ENCODE measurements at places on chromosomes 3 and 15.

- no peak for DNase-seq
Observed at GRCh38 chr3:105758451-105758850, 110.4 kb downstream of the CBLB start.

DNA sequence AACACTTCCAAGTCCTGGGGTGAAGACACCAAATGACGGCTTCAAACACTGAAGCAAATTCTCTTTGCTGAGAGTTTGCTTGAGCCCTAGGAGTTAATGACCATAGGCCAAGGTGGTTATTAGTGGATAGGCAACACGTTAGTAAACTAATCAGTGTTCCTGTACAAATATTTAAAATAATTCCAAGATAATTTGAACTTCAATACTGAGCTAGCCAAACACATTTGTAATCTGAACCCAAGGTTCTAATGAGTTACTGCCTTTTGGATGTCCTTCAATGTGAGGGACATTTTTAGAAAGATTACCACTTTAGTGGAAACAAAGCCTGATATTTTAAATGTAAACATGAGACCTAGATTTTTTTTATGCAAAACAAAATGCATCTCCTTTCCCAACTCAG is 94.6 kb downstream of the THRB start:
- no peak for DNase-seq

DNA sequence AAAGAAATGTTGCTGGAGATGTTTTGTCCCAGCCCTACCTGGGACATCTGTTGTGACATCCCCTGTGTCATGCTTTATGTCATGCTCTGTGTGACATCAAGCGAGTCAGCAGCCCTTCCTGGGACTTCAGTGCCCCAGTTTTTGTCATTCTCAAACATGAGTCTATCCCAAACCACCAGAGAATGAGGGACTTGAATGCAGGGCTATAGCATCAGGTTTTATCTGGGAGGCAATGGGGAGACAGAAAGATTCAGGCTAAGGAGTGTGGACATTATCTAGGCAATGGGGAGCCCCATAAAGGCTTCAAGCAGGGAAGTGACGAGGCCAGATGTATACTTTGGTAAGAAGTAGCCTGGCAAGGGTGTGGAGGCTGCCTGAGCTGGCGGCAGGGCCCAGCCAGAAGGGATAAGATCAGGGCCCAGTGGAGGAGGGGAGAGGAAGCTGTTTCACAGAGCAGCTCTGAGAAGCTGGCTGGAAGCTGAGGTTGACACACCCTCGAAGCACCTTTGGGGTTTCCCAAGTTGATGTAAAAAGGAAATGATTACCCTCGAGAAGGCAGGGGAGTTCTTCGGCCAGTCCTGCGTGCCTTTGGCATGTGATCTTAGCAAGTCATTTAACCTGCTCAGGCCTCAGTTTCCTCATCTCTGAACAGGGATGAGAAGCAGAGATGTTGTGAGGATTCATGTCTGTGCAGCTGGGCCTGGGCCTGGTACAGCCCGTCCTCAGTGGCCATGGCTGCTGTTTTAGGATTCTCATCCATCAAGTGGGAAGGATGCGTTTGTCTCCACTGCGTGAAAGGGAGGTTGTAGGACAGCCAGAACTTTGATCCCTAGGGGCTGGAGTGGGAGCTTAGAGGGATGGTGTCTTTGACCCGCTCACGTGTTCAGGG is 34.3 kb downstream of the IRAK2 start:
- DNase-seq, result peak; percentile 43

GRCh38 chr3:172258624-172259023 is 189.6 kb downstream of the GHSR start:
- DNase-seq, result no peak

DNA sequence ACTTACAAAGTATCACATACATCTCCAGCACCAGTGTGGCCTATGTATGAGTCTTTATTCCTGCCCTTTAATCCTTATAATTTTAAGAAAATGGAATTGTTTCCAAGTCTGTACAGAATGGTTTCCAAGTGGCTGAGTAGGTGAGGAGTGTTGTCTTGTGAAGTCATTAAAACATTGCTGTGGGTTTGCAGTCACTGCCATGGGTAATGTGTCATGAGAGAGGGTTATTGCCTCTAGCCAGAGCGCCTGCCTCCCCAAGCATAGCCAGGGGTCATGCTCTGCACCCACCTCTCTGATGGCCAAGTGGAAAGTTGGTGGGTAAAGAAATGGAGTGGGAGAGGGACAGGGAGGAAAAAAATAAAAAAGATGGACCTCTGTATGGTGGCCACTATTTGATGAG is 25.3 kb downstream of the TRAK1 start:
- no peak for DNase-seq

DNA sequence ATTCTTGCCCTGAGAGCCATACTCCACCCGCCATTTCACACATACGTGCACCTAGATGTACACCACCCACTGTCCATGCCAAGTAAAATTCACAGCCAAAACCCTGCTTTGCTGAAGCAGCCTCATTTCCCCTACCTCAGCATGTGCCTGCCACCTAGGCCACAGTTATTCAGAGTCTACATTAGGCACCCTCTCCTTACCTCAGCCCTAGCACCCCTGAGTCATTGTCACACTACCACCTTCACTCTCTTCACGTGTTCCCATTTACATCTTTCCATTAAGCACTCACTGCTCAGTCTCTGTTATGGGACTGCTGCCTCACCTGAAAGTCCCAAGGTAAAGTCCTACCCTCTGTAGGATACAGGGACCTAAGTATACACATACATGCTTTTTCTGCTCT is 70.0 kb downstream of the SETD5 start:
- DNase-seq, result no peak

DNA sequence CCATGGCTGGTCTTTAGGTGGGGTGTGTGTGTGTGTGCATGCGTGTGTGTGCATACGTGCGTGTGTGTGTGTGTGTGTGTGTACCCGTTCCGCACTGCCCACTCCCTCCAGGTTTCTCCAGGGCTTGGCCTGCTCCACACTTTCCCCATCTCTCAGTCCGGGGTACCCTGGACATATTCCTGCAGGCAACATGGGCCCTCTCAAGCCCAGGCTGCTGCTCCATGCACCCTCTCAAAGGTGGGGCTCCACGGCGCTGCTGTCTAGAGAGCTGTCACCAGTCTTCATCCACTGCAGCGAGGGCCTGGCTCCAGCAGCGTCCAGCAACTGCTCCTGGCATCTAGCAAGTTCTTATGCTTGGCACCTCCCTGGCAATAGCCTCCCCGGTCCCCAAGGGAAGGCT is 86.1 kb downstream of the ATP10A start:
- no peak for DNase-seq

DNA sequence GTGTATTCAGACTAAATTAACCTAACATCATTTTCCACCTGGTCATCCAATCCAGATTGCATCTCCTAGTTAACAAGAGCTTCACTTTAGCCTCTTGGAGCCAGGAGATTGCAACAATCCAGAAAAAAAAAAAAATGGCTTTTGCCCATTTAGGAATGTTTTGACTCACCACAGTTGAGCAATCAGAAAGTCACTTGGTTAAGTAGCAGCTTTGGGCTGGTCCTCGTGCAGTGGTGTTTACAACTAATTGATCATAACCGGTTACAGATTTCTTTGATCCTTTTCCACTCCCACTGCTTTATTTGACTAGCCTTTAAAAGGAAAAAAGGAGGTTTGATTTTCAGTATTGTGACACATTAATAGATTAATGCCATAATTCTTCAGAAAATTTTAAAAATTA is 688.8 kb upstream of the CCDC54 start:
- no peak for DNase-seq

DNA sequence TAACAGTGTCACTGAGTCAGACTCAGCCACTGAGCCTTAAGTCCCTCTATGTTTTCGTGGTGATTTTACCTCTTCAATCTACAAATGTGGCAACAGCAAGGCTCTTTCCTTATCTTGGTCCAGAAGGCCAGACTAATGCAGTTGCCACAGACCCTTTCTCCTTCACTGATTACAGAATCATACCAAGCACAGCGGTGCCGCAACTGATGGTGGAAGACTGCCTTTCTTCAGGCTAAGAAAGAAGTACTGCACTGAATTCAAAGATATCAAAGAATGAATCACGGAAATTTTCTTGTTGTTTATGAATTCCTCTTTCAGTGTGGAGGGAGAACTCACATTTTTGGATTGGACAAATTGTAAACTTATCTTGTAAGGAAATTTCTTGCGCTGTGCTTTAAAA is 18.6 kb downstream of the DCP1A start:
- no peak for DNase-seq

GRCh38 chr3:190585805-190586630 is 72.1 kb downstream of the IL1RAP start:
- no peak for DNase-seq

GRCh38 chr3:4011166-4011565 is 211.9 kb downstream of the LRRN1 start:
- no peak for DNase-seq

GRCh38 chr15:44706946-44707636 is 4.0 kb downstream of the PATL2 start:
- no peak for DNase-seq

DNA sequence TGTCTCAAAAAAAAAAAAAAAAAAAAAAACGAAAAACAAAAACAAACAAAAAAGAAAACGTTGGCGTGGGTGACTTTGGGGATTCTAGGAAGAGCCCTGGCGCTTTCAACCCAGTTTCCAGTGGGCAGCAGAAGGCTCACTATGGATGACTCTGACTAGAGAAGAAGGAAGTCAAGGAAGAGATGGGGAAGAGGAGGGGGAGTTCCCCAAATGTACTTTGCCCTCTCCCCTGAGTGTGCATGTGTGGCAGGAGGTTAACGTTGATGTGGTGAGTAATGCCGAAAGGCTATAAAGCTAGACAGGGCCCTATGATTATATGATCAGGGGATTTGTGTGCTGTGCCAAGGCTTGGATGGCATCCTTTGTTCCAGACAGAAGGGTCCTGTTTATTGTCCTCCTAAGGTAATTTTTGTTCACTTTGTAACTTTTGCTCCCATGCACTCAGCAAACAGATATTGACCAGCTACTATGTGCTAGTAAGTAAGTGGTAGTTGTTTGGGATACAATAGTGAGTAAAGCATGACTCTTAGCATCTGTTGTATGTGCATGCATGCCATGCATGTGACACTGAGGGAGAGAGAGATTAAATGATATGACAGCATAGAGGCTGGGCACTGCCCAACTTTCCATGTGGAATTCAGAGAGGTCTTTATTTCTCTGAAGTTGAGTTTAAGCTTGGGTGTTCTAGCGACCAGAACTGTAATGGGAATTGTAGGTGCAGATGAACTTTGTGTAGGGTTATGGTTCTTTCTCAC is 750 bp upstream of the HHLA2 start:
- no peak for DNase-seq

GRCh38 chr15:42730135-42730534 is 6.8 kb downstream of the CDAN1 start:
- DNase-seq, result no peak

GRCh38 chr15:59689626-59690236 is 611 bp upstream of the BNIP2 start:
- DNase-seq, result peak; percentile 35

GRCh38 chr15:70765504-70766281 is 2.3 kb upstream of the UACA start:
- no peak for DNase-seq

All from activated CD8-positive, alpha-beta memory T cell treated with anti-CD3 and anti-CD28 coated beads for 1 hour (primary cell).